ENCODE measurements at places on chromosomes 13 and 19. TPM values are rescaled to one million over a fixed set of nuclear protein-coding genes. Genes with fewer than 3 reads are reported as not detected.

Gene KEAP1
- total RNA-seq: 52.5 TPM

Gene ZNF837
- 1.7 TPM for total RNA-seq

Gene KLK12
- not detected for total RNA-seq

Gene SPC24
- 20.0 TPM for total RNA-seq

Gene FAM32A
- total RNA-seq: 95.3 TPM

Gene LILRA6
- 0.08 TPM for total RNA-seq
